ENCODE measurements at places on chromosomes 11 and 22.
A peak's percentile ranks its signal among the peaks of the same experiment; 100 is the strongest.

DNA sequence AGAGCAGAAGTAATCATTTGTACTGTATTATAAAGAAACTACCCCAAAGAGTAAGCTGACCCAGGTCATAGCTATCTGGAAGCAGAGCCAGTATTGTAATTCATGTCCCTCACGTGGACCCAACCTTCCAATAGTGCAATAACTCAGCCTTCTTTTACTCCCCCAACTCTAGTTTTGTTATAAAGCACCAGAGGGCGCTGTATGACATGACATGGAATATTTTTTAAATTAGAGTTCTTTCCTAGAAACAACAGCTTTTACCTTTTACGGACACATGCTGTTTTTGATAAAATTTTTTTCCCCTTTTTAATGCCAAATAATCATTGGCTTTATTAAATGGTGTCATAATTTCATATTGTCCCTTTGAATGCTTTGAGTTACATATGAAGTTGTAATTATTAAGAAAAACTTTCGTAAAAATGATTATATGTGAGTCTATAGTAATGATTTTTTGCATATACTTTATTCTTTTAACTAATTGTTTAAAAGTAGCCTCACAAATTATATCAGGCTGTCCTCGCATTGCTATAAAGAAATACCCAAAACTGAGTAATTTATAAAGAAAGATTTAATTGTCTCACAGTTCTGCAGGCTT, 76.9 kb downstream of the DKK3 start:
- peak; percentile 14 for DNase-seq

DNA sequence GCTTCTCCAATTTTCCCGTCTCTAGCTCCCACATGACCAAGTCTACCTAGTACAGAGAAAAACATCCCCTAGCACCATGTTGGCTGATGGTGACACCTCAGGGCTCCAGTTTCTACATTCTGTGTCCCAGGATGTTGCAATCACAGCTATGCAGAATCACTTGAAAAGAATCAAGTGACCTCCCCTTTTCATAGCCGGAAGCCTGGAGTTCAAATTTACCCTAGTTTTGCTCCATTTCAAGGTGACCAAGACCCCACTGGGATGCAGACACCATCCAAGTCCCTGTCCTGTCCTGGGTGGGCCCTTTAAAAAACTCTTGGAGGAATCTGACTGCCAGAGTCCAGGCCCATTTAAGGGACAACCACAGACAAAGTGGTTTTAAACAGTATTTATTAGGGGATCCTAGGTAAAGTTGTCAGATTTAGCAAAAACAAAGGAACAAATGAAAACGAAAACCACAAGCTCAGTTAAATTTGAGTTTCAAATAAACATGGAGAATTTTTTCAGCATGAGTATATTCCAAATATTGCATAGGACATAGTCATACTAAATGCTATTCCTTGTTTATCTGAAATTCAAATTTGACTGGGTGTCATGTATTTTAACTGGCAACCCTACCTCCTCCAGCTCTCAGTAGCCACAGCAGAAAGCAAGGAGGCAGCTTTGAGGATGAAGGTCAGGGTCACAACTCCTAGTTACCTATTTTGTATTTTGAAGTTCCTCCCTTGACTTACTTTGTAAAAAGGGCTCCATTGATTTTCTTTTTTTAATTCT, 52.4 kb downstream of the MIAT start:
- no peak for DNase-seq

- DNase-seq, result no peak
Observed at GRCh38 chr11:128894286-128894681, 3.1 kb downstream of the KCNJ5 start.

DNA sequence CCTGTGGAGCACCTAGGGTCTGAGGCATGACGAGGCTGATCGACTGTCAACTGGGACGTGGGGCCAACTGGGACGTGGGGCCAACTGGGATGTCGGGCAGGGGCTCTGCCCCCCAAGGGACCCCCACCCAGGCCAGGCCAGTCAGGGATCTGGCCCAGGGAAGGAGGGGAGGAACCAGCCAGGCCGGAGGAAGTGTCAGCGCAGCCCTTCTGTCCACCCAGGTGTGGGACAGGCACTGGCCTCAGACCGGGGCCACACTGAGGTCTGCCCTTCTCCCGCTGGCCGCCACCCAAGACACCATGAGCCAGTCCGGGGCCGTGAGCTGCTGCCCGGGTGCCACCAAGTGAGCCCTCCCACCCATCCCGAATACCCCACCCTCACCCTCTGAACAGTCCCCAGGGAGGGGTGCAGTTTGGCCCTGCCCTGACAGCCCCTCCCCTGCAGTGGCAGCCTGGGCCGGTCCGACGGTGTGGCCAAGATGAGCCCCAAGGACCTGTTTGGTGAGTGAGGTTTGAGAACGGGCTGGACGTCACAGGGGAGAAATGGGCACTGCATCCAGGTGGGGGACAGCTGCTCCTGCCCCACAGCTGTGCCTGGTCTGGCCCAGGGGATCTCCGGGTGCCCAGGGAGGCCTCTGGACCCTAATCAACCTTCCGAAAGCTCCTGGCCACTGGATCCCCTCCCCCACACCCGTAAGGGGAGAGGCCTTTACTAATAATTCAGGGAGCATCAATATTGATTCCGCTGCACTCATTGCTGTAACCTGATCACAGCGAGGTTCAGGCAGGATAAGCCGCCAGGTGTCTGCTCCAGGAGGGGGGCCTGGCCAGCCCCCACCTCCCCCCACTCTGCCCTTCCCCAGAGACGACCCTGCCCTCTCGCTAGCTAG, 3.3 kb downstream of the EPS8L2 start:
- DNase-seq, result no peak

GRCh38 chr11:109838026-109838425, 255.2 kb upstream of the ZC3H12C start:
- DNase-seq, result no peak

DNA sequence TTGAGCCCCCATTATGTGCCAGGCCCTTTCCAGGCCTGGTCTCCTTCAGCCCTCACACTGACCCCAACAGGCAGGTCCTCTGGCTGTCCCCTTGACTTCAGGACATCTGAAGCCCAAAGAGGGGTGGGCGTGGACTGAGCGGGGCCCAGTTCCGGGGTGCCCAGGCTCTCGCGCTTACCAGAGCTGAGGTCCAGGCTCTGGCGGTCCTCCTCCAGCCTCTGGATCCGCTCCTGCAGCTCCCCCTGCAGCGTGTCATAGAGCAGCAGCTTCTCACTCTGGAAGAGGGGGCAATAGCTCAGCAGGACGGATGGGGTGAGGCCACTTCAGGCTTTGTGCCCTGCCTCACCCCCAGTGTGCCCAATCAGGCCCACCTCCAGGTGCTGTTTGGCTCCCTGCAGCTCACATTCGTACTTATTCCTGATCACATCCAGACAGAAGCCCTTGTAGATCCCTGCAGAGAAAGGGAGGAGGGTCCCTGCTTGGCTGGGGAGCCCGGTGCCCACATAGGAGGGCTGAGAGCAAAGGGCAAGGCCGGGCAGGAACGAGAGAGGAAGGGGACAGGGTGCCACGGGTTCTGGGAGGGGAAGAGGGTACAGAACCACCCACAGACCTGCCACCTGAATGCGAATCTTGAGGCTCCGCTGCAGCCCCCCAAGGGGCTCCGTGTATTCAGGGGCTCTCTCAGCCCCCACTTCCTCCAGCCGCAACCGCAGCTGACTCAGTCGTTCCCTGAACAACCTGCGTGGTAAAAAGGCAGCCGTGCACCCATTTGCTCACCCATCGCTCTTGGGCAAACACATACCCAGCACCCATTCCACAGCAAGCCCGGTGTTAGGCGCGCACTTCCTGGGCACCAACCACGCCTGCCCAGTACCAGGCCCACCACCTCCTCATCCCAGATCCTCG, 4.1 kb downstream of the BRMS1 start:
- no peak for DNase-seq

DNA sequence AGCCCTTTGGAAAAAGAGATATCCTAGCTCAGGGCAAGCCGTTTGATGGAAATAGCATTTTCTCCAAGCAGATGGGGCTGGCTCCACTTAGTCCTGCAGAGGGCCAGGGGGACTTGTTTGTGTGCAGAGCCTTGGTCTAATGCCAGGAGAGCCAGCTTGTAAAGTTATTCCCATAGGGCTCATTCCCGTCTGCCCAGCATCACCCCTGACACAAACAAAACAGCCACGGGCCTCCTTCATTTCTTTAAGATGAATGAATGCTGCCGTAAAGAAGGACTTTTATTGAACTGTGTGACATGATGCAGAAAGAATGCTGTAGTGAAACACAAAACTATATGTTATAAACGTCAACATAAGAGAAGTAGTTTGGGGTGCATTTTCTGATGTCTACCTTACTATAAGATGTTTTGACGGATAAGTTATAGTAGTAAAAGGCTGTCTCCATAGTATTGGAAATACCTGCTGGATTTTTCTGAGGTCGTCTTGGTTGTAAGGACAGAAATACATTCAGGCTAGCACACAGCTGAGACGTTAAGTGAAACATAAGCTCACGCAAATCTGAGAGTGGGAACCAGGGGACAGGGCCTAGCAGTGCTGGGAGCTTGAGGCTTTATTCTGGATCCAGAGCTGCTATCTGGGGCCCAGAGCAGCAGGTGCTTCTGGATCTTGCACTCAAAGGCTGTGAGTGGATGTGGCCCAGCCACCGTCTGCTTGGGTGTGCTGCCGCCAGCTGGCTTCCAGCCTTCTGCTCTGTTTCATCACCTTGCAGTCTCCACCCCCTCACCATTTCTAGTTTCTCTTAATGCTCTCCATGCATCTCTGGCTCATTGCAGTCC, 53.3 kb downstream of the NCAM1 start:
- no peak for DNase-seq

DNA sequence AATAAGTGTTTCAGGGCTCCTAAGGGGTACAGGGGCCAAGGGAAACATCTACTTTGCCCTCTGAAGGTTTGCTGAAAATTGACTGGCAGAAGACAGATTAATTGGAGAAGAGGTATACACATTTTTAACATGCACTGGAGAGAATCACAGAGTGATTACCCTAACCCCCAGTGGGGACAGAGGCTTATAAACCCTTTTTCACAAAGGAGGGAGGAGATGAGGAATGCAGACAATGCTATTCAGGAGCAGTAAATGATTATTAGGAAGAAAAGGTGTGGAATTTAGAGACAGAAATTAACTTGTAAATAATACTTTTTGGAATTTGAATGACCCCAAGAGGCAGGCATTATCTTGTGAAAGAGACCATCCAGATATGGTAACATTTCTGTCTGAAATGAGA, 582.4 kb upstream of the B3GAT1 start:
- DNase-seq, result peak; percentile 45

GRCh38 chr11:77789731-77790476, 30.6 kb downstream of the RSF1 start:
- no peak for DNase-seq

DNA sequence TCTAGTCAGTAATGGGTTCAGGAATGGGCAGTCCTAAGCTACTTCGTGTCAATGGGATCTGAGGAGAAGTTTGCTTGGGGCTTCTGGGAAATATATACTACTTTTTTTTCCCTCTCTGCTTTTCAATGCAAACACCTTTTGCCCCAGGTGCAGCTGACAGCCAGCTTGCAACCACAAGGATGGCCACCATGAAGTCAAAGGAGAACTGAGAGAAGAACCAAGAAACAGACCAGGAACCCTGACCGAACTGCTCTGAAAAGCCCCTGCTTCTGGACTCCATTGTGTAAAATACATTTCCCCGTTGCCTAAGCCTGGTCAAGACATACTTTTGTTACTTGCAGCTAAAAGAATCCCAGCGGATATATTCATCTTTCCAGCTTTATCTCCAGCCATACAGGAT, 20.1 kb upstream of the CD44 start:
- DNase-seq, result no peak

GRCh38 chr11:43582024-43582862, 98.3 kb upstream of the HSD17B12 start:
- DNase-seq, result no peak

DNA sequence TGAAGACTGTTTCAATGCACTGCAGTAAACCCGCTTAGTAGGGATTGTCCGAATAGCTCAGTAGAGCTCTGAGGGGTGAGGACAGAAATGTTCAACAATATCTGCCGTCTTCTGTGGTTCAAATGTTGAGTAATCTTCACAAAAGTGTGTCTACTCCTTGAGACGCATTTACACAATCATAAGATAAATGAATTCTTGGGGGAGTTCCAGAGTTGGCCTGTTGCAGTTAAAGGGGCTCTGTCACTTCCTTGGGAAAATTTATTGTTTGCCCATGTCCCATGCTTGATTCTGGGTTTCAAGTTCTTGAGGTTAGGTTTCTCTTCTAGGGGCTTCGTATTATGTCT, 614 bp downstream of the ANO3 start:
- no peak for DNase-seq

GRCh38 chr22:45185718-45186514, 22.2 kb downstream of the NUP50 start:
- no peak for DNase-seq

DNA sequence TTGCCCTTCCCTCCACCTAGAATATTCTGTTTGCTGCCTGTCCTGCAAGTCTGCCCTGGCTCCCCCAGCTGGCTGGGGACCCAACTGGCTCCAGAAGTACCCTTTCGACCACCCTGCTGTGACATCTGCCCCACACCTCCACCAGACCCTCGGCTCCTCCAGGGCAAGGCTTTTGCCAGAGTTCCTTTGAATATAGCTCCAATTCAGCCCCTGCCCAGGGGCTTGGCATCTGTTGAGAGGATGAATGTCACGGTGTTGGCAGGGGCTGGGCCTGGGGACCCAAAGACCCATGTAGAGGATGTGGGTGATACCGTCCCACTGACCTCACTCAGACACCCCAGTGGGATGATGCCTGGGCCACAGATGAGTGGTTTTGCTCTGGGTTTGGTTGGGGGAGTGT, 4.0 kb downstream of the NLRP6 start:
- DNase-seq, result no peak

- no peak for DNase-seq
Observed at GRCh38 chr11:72633068-72633467, 41.2 kb downstream of the PDE2A start.

Data from neuronal stem cell (in vitro differentiated cells).